ENCODE measurements at places on chromosomes 3 and 15. TPM values are rescaled to one million over a fixed set of nuclear protein-coding genes. Genes with fewer than 3 reads are reported as not detected.

Gene FETUB
- not detected for total RNA-seq

Gene RPL32
- 1,227 TPM for total RNA-seq

DNA sequence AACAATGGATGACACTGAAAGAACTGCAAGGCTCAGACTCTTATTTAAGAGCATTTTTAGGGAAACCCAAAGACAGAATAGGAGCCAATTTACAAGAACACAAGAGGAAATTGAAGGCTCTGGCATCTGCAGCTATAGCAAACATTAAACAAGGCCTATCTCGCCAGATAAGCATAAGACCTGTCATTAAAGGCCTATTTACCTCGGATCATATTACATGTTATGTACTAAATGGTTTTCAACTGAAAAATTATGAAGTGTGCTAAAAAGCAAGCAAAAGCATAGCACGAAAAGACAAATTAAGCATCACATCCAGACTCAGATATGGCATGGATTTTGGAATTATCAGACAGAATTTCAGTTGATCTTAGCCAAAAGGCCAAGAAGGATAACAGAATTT, 617.1 kb downstream of the SQOR start:
- no peak for DNase-seq

GRCh38 chr3:37467761-37468160, 293.4 kb upstream of the LRRFIP2 start:
- no peak for DNase-seq

GRCh38 chr3:189947948-189948723, 172.6 kb downstream of the P3H2 start:
- peak; percentile 51 for DNase-seq

Data from kidney (tissue), 22 donors.